Right lung (tissue), 10 donors: ENCODE measurements at places on chromosomes 6 and 20.

- no peak for DNase-seq
These were observed 191.5 kb downstream of the CDH4 start for GRCh38 chr20:61443443-61444126.

- no peak for DNase-seq
These were observed 42.9 kb downstream of the UQCC1 start for GRCh38 chr20:35368666-35369423.

- DNase-seq: no peak
These were observed 12.4 kb upstream of the TFAP2C start for GRCh38 chr20:56616716-56617115.

DNA sequence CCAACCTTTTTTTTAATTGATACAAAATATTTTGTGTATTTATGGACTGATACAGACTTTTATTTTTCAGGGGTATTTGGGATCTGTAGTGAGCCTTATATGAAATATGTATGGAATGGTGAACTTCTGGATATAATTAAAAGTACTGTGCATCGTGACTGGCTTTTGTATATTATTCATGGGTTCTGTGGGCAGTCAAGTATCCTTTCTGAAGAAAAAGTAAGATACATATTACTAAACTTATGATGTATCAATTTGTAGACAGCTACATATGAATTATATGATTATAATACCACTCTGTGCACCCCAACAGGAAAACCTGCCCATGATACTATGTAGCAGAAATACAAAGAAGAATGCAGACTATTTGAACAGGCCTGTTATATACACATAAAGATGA, 47.2 kb downstream of the FIG4 start:
- DNase-seq: no peak

DNA sequence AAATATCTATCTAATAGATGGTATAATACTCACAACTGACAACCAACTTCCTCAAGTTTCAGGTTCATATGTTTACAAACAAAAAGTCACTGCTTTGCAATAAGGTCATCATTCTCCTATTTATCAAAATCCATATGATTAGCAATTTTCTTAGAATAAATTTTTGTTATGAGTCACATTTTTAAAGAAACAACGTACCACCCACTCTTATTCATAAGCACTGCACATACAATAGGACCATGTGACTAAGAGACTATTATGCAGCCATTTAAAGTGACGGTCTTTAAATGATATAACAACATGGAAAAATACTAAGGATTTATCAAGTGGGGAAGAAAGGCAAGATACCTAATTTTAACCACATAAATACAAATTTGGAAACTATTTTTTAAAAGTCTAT, 40.0 kb downstream of the REPS1 start:
- DNase-seq: no peak

GRCh38 chr20:45742596-45742995, 20.4 kb downstream of the SPINT4 start:
- no peak for DNase-seq

- DNase-seq: no peak
These were observed 103.8 kb downstream of the TMEM242 start for GRCh38 chr6:157219201-157220200.

GRCh38 chr6:5547556-5547955, 286.2 kb downstream of the FARS2 start:
- no peak for DNase-seq

DNA sequence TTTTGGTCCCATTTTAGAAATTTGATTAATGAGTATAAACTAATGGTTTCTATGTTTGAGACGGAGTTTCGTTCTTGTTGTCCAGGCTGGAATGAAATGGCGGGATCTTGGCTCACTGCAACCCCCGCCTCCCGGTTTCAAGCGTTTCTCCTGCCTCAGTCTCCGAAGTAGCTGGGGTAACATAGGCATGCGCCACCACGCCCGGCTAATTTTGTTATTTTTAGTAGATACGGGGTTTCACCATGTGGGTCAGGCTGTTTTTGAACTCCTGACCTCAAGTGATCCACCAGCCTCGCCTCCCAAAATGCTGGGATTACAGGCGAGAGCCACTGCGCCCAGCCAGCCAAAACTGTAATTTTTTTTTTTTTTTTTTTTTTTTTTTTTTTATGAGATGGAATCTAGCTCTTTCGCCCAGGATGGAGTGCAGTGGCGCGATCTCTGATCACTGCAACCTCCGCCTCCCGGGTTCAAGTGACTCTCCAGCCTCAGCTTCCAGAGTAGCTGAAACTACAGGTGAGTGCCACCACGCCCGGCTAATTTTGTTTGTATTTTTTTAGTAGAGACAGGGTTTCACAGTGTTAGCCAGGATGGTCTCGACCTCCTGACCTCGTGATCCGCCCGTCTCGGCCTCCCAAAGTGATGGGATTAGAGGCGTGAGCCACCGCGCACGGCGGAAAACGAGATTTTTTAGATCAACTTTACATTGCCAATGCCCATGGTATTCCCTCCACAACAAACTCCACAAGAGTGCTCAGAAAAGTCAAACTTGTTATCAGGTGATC, 127.8 kb downstream of the HFE start:
- no peak for DNase-seq

DNA sequence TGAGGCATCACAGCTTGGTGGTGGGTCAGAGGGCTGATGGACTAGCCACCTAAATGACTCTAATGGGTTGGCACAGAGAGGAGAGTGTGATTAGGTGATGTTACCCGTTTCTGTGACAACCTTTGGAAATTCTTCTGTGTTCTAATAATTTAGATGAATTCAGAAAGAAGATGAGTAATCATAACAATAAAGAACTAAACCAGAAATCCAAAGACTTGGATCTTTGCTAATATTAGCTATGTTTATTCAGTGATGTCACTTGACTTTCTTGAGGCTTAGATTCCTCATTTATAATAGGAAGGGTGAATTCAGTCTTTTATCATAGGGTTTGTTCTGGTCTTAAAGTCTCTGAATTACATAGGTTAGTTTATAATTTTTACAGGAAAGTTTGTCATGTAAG, 19.9 kb downstream of the CRYBG1 start:
- DNase-seq: no peak

GRCh38 chr6:158242071-158242606, 70.1 kb upstream of the TULP4 start:
- DNase-seq: no peak

- DNase-seq: no peak
These were observed 27.0 kb downstream of the IPCEF1 start for GRCh38 chr6:154329350-154330170.

GRCh38 chr6:111644893-111645430, 39.3 kb upstream of the TRAF3IP2 start:
- DNase-seq: no peak

DNA sequence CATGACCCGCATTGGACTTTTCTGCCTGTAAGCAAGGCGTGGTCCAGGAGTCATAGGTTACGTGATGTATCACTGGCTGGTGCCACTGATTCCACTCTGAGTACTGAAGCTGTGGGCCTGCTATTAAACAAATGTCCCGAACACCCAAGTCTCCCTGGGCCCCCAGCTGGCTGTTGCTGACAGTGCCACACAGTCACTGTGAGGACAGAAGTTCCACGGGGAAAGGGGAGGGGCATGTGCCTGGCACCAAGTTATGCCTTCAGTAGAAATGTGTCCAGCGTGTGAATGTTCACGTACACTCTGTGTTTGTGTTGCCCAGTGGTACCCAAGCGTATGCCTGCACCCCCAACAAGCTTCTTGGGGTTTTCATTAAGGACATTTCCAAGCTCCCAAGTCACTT, 171.4 kb upstream of the QKI start:
- no peak for DNase-seq

DNA sequence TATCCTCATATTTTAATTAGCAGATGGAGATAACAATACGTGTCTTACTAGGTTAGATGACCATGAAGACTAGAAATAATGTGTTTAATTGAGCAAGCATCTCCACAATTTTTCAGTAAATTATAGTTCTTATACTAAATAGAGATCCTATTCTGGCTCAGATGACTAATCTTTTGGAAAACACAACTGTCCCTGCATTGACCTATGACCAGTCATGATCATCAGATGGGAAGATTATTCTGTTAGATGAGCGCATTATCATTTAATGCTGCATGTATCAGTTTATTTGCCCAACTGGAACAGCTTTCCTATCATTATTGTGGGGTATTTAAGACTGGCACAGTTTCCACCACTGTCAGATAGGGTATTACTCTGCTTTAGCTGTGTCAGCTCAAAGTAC, 185.5 kb downstream of the MOXD1 start:
- no peak for DNase-seq

DNA sequence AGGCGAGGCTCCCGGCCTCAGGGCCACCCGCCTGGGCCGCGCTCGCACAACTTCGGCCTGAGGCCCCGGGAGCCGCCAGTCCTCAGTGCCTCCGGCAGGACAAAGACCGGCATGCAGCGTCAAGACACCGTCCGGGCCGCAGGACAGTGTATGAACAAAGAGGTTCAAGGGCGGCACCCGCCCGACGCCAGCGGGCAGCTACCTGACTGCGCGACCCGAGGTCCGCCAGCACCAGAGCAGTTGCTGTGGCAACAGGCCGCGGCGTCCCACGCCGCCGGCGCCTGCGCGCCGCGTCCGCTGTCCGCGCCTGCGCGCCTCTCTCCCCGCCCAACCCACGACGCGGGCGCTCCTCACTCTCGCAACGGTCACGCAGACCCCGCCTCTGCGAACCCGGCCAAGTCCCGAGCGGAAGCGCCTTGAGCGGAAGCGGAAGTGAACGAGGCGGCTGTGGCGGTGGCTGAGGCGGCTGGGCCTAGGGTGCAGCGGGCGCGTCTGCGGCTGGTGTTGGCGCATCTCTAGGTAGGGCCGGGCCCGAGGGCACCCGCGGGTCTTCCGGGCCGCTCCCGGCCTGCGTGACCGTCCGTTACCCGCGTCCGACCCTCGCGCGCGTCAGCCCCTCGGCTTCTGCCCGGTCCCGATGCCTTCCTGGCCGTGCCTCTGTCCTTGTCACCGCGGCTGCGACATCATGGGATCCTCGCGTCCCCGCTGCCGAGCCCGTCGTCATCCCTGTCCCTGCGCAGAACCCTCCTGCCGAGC, at the start of gene FAM120B:
TSS of gene FAM120B (plus strand) at position 435 of the 756 bp plus-strand sequence. CDS start 10,633 bp downstream, outside the sequence.
- peak; percentile 97 for DNase-seq

DNA sequence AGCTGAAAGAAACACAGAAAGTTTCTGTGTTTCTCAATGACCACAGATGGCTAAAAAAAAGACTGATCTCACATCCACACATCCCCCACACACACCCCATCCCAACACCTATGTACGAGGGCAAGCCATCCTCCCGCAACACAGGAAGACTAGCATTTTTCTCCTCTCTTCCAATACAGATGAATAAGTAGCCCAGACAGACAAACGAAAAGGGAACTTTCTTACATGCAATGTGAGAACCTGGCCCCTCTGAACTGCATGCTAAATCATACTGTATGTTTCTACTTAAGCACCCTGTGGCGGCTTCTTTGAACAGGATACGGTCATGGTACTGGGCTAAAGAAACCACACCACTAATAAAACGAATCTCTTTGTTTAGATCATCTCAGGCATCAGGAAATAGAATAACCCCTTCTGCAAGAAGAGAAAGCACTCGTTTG, 116.2 kb downstream of the GMDS start:
- no peak for DNase-seq

GRCh38 chr6:161534264-161534873, 260.5 kb upstream of the AGPAT4 start:
- DNase-seq: no peak

DNA sequence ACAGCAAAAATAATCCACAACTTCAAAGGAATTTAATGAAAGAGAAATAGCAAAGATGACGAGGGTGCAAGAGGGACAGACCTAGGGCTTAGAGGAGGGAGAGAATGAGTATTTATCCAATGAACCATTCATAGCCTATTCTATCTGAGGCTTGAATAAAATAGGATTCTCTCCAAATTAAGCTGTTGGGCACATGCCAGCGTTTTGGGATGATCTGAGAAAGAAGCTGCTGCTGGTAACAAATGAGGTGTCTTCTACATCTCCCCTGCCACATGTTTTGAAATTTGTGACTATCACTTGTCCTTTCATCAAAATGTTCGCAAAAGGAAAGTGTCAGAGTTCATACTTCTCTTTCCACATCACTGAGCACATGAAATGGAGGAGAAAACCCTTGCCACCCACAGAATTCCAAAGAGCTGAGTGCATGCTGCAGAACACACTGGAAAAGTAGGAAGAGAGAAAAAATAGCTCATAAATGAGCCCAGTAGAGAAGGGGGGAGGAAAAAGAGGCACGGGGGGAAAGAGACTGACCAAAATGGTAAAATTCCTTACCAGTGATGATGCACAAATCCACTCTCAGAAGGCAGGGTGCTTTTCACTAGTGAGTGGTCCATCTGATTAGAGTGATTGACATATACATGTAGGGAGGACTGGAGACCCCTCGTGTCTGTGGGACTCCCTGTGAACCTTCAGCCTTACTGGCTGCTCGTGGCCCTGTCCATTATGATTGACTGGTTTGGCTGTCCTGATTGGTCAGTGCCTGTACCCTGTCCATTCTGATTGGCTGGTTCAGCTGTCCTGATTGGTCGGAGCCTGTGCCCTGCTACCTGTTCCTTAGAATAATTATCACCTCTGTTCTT, 180.5 kb downstream of the OGFRL1 start:
- peak; percentile 30 for DNase-seq

- DNase-seq: no peak
These were observed 247.7 kb upstream of the FAM83B start for GRCh38 chr6:54598787-54599313.

DNA sequence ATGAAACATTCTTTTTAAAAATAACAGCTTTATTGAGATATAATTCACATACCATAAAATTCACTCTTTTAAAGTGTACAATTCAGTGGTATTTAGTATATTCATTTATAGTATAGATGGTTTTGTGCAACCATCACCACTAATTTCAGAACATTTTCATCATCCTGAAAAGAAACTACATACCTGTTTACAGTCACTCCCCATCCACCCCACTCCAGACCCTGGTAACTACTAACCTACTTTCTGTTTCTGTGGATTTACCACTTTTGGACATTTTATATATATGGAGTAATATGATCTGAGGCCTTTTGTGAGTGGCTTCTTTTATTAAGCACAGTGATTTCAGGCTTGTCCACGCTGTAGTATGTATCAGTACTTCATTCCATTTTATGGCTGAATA, 2.5 kb upstream of the TMEM217 start:
- no peak for DNase-seq

- no peak for DNase-seq
These were observed 60.9 kb downstream of the COL9A1 start for GRCh38 chr6:70241991-70242420.

- no peak for DNase-seq
These were observed 48.3 kb upstream of the PROKR2 start for GRCh38 chr20:5364997-5365597.

DNA sequence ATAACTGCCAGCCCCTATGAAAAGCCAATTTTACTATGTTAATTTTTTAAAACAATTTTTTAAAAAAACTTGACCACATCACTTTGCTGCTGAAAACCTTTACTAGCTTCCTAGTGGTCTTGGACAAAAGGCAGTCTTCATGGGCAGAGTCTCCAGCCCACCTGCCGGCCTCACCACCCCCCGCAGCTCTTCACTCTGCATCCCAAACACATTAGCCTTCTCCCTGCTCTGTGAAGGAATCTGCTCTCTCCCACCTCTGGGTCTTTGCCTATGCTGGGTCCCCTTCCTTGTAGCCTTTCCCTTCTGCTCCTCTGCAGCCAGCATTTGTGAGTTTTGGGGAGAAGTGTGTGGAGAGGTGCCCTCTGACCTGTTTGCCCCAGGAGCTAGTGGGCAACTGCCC, 170.7 kb upstream of the MLN start:
- no peak for DNase-seq
